ENCODE measurements at places on chromosomes 5 and 9.

- no peak for DNase-seq
These were observed 717.9 kb upstream of the WWC1 start for GRCh38 chr5:167573370-167574127.

GRCh38 chr9:1462626-1463308 lies 412.6 kb downstream of the DMRT2 start:
- no peak for DNase-seq

DNA sequence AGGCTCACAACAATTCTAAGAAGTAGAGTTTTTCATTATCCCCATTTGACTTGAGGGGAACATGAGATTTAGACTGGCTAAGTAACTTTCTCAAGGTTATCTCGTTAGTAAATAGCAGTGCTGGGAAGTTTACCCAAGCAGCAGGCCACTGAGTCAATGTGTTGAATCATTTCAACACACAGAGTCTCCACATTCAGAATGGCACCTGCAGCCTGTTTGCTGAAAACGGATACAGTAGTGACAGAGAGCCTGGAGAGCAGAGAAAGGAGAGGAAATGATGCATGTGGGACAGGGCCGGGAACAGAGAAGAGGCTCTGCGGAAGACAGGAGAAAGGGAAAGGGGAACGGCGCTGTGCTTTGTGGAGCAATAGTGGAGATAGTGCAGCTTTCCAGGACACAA lies 33.5 kb upstream of the ZSWIM6 start:
- DNase-seq, result no peak

DNA sequence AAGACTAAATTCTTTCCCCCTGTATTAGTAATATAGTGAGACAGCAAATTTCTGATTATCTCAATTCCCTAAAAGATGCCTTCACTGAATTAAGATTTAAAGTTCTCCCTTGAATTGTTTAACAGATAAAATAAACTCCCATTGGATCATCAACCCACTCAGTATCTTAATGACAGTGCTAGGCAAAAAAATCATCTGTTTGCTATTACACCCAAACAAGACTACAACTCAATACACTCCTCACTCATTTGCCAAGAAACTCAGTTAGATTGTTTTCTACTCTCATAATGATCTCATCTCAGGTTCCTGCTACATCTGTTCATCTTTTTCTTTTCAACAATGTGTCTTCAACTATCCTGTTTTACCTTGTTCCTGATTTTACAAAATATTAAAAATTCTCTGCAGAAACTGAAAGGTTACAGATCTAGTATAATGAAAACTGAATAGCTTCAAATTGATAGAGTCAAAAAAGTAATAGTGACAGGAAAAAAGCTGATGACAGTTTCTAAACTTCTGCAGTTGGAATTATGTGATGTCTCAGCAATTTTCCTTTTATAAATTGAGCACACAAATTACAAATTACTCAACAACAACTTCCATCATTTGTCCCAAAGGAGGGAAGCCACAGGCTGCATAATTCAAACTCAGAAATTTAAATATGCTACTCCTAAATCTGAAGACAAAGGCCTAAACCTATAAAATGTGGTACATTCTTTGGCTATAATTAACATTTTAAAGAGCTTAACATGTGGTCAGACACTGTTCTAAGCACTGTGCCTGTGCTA lies 39.4 kb downstream of the HOMER1 start:
- DNase-seq, result no peak

All from stimulated activated CD8-positive, alpha-beta memory T cell treated with anti-CD3 and anti-CD28 coated beads, Interleukin-4, amount 100 ng/mL, for 4 hours (primary cell).